BJ (cell line): ENCODE measurements at places on chromosomes 7 and 10. TPM values are rescaled to one million over a fixed set of nuclear protein-coding genes. Genes with fewer than 3 reads are reported as not detected.

The CLRN3 gene
- not detected in 2 replicates for polyA plus RNA-seq

The TMEM270 gene
- not detected in 2 replicates for polyA plus RNA-seq

The GPR85 gene
- 2.6 and 4.8 TPM in 2 replicates for polyA plus RNA-seq

The NANOS1 gene
- 0.29 and 0.39 TPM in 2 replicates for polyA plus RNA-seq

The COX15 gene
- 16.3 and 19.3 TPM in 2 replicates for polyA plus RNA-seq

The SLC29A4 gene
- polyA plus RNA-seq = 1.9 and 3.4 TPM in 2 replicates

The PRKAR1B gene
- polyA plus RNA-seq = 7.3 and 7.4 TPM in 2 replicates

The CCDC7 gene
- 0.52 and 1.1 TPM in 2 replicates for polyA plus RNA-seq

The MUC12 gene
- 0.89 and 2.0 TPM in 2 replicates for polyA plus RNA-seq

The PAPOLB gene
- 0.01 and 0.02 TPM in 2 replicates for polyA plus RNA-seq

The CALCR gene
- not detected in 2 replicates for polyA plus RNA-seq

The SOSTDC1 gene
- polyA plus RNA-seq = not detected in 2 replicates

The CALY gene
- polyA plus RNA-seq = 0.31 and 0.91 TPM in 2 replicates

The GNA12 gene
- polyA plus RNA-seq = 73.0 and 95.3 TPM in 2 replicates

The SUGCT gene
- 10.6 and 16.5 TPM in 2 replicates for polyA plus RNA-seq

The TEX36 gene
- polyA plus RNA-seq = 0.11 TPM in 1 of 2 replicates, not detected in the other

The VWA2 gene
- 0.07 TPM in 1 of 2 replicates, not detected in the other for polyA plus RNA-seq

The ZNF485 gene
- 0.98 and 1.3 TPM in 2 replicates for polyA plus RNA-seq

The GNGT1 gene
- polyA plus RNA-seq = not detected in 2 replicates

The ADAM22 gene
- polyA plus RNA-seq = 0.04 and 0.06 TPM in 2 replicates

The EPHA1 gene
- 0.05 TPM in 1 of 2 replicates, not detected in the other for polyA plus RNA-seq

The CYP2C9 gene
- polyA plus RNA-seq = not detected in 2 replicates

The ZNF736 gene
- polyA plus RNA-seq = 2.9 and 4.7 TPM in 2 replicates

The PILRA gene
- 0.27 and 0.49 TPM in 2 replicates for polyA plus RNA-seq

The TMUB1 gene
- 13.6 and 27.8 TPM in 2 replicates for polyA plus RNA-seq

The ZCWPW1 gene
- polyA plus RNA-seq = 2.2 and 2.8 TPM in 2 replicates

The NOC3L gene
- 5.6 and 12.5 TPM in 2 replicates for polyA plus RNA-seq

The MRLN gene
- polyA plus RNA-seq = not detected in 2 replicates

The CAMK2B gene
- 0.05 and 0.10 TPM in 2 replicates for polyA plus RNA-seq

The ZSWIM8 gene
- polyA plus RNA-seq = 39.3 and 82.0 TPM in 2 replicates

The GPR15LG gene
- not detected in 2 replicates for polyA plus RNA-seq

The SFXN3 gene
- polyA plus RNA-seq = 100 and 125 TPM in 2 replicates

The SEMA3A gene
- polyA plus RNA-seq = 6.8 and 12.2 TPM in 2 replicates

The NEUROG3 gene
- not detected in 2 replicates for polyA plus RNA-seq

The OR2A12 gene
- polyA plus RNA-seq = not detected in 2 replicates

The GPR37 gene
- 0.25 and 0.33 TPM in 2 replicates for polyA plus RNA-seq

The NUPR2 gene
- polyA plus RNA-seq = not detected in 2 replicates

The RET gene
- 0.28 and 0.29 TPM in 2 replicates for polyA plus RNA-seq

The CCL24 gene
- not detected in 2 replicates for polyA plus RNA-seq

The CXCL12 gene
- polyA plus RNA-seq = 201 and 217 TPM in 2 replicates

The CNTNAP2 gene
- not detected in 2 replicates for polyA plus RNA-seq

The GPR22 gene
- polyA plus RNA-seq = not detected in 2 replicates

The TRIM50 gene
- not detected in 2 replicates for polyA plus RNA-seq

The CHCHD2 gene
- 299 and 342 TPM in 2 replicates for polyA plus RNA-seq

The ADCYAP1R1 gene
- polyA plus RNA-seq = 0.02 TPM in 1 of 2 replicates, not detected in the other

The HOXA6 gene
- 0.45 and 0.77 TPM in 2 replicates for polyA plus RNA-seq

The OLAH gene
- 0.15 and 0.29 TPM in 2 replicates for polyA plus RNA-seq

The HOXA10 gene
- polyA plus RNA-seq = 54.7 and 59.6 TPM in 2 replicates

The CYP2W1 gene
- not detected in 2 replicates for polyA plus RNA-seq

The FFAR4 gene
- polyA plus RNA-seq = not detected in 2 replicates

The ANKRD2 gene
- polyA plus RNA-seq = 0.16 and 0.37 TPM in 2 replicates

The ARHGEF35 gene
- polyA plus RNA-seq = 0.37 and 0.91 TPM in 2 replicates
